ENCODE measurements at places on chromosomes 2 and 18. TPM values are rescaled to one million over a fixed set of nuclear protein-coding genes. Genes with fewer than 3 reads are reported as not detected.

DNA sequence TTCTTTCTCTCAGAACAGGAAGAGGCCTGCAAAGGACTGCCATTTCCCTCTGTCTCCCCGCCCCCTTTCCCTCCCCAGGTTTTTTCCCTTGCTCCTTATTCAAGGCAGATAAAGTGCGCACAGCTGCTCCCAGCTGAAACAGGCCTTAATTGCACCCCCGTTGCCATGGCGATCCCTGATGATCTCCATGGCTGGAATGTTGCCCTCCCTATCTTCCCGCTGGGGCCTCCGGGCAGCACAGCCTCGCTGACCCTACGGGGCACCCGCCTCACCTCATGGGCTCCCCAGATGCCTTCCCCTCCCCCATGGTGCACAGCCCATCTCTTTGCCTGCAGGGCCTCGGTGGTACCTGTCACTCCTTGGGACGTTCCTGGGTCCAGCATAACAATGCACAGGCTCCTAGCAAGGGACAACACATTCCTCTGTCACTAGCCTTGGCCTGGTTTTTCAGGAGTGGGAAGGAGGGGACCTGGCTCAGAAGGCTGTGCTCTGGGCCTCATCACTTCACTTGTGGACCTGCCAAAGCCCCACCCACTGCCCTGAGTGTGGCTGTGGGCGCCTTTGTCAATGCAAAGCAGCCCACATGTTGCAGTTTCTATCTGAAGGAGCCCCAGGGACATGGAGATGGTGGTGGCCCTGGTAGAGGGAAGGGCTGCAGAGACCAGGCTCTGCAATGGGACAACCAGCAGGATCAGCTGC, 115.0 kb downstream of the CELF4 start:
- no peak overlapping the region for H3K27ac ChIP-seq
- no peaks in the 10 kb centered on the region for H3K36me3 ChIP-seq
- no peaks in the 10 kb centered on the region for H3K27me3 ChIP-seq
- no peaks in the 10 kb centered on the region for H3K4me1 ChIP-seq
- DNase-seq, result peak; percentile 92

C18orf54 gene
- polyA plus RNA-seq, result 0.79 TPM

GRCh38 chr2:82913566-82913965, 1545.5 kb downstream of the SUCLG1 start:
- no peaks in the 10 kb centered on the region for H3K4me1 ChIP-seq
- no peak overlapping the region for H3K4me3 ChIP-seq
- H3K27ac ChIP-seq, result no peak overlapping the region
- H3K36me3 ChIP-seq, result no peaks in the 10 kb centered on the region
- no peaks in the 10 kb centered on the region for H3K27me3 ChIP-seq
- no peak for DNase-seq

DNA sequence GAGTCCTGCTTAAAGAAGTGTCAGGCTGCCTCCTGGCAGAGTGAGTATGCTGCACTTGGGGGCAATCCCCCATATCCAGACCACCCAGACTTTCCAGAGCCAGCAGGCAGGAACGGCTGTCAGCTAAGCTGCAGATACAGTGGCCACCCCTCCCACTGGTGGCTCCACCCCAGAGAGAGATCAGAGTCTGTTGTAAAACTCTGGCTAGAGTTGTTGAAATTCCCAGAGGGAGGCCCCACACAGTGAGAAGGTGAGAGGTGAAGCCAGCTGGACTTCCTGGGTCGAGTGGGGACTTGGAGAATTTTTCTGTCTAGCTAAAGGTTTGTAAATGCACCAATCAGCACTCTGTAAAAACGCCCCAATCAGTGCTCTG, 533.8 kb upstream of the ACVR2A start:
- H3K27me3 ChIP-seq, result no peaks in the 10 kb centered on the region
- no peak overlapping the region for H3K27ac ChIP-seq

GRCh38 chr2:66696886-66697285, 262.0 kb downstream of the MEIS1 start:
- H3K27me3 ChIP-seq, result no peaks in the 10 kb centered on the region
- no peak overlapping the region for H3K27ac ChIP-seq
- no peak for DNase-seq

- H3K27me3 ChIP-seq, result peaks cover 17% of the 10 kb centered on the region
- DNase-seq, result no peak
- H3K36me3 ChIP-seq, result no peaks in the 10 kb centered on the region
- peaks cover 26% of the 10 kb centered on the region for H3K4me1 ChIP-seq
- no peak overlapping the region for H3K27ac ChIP-seq
- no peak overlapping the region for H3K4me3 ChIP-seq
These were observed 2.8 kb upstream of the KCTD1 start for GRCh38 chr18:26550998-26551694.

DNA sequence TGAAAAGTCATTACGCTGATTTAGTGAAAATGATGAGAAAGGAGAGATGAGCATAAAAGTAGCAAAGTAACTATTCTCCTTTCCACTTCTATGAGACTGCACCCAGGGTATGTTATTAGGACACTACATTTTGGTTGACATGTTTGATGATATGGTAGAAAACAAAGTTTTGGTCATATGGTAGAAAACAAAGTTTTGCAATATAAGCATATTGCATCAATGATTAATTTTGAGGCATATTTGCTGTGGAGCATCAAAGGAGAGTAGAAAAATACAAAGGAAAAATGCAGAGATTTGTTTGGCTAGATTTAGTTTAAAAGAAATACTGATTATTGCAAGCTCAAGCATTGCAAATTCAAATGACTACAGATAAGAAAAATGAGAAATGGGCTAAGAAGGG, 182.1 kb downstream of the KCNH7 start:
- no peaks in the 10 kb centered on the region for H3K4me1 ChIP-seq
- no peaks in the 10 kb centered on the region for H3K27me3 ChIP-seq
- no peak overlapping the region for H3K27ac ChIP-seq
- H3K36me3 ChIP-seq, result no peaks in the 10 kb centered on the region
- DNase-seq, result no peak
- no peak overlapping the region for H3K4me3 ChIP-seq

SFTPB gene
- polyA plus RNA-seq, result 0.58 TPM

RSAD2 gene
- 1.1 TPM for polyA plus RNA-seq

DNA sequence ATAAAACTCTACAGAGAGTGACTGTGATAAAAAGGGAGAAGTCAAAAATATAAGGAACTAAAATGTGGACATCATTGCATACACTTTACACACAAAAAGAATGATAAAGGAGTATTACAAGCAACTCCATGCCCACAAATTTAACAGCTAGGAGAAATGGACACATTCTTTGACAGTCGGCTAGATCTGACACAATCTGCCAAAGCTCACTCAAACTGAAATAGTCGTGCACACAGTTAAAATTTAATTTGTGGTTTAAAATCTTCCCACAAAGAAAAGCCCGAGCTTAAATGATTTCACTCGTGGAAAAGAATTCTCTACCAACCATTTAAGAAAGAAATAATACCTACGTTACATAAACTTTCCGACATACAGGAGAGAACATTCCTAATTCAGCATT, 132.4 kb downstream of the ZAP70 start:
- no peak overlapping the region for H3K27ac ChIP-seq
- DNase-seq, result no peak
- no peaks in the 10 kb centered on the region for H3K27me3 ChIP-seq
- no peak overlapping the region for H3K4me3 ChIP-seq
- peaks cover 7% of the 10 kb centered on the region for H3K36me3 ChIP-seq

MC2R gene
- polyA plus RNA-seq, result not detected

DNA sequence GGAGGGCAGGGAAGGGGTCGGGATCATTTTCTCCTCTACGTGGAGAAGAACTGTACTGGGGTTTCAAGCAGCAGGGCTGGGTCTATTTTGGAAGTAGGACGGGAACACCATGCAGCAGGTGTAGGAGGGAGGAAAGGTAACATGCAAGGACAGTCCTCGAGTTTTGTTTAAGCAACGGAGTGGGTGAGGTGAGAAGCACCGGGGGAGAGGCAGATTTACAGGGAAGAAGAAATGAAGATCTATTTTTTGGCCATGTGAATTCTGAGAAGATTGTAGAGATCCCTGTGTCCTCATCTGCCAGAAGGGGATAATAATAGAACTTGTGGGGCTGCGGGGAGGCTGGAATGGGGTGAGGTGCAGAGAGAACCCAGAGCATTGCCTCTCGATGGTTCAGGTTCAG, 85.6 kb downstream of the INPP5D start:
- H3K36me3 ChIP-seq, result peaks cover 8% of the 10 kb centered on the region
- no peaks in the 10 kb centered on the region for H3K4me1 ChIP-seq
- DNase-seq, result no peak
- H3K4me3 ChIP-seq, result no peak overlapping the region
- no peak overlapping the region for H3K27ac ChIP-seq

GRCh38 chr2:175793648-175794047, 208.4 kb downstream of the LNPK start:
- no peaks in the 10 kb centered on the region for H3K36me3 ChIP-seq
- H3K4me1 ChIP-seq, result no peaks in the 10 kb centered on the region
- no peaks in the 10 kb centered on the region for H3K27me3 ChIP-seq
- H3K27ac ChIP-seq, result no peak overlapping the region

DNA sequence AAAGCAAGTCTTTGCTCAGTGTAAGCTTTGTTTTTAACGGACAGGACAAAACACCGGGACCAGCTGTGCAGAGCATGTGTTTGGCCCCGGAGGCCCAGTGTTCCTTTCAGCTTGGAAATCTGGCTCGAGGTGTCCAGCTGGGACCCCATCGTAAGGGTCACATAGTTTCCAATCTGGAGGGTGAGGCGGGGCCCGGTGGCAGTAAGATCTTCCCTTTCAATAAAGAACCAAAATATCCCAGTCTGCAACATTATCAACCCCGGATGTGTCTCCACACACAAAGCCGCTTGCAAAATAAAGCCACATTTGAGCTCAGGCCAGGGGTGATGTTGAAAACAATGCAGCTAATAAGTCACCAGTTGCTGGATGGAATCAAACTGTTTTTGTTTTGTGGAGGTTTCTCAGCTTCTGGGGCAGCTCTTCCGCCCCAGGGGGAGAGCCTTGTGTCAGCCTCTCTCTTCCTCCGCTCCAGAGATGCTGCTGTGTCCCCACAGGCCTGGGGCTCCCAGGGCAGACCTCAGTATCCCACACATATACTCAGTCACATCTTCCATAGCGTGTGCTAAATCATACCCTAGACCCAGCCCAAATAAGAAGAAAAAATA, 138.6 kb upstream of the GLI2 start:
- DNase-seq, result no peak
- no peaks in the 10 kb centered on the region for H3K36me3 ChIP-seq
- no peaks in the 10 kb centered on the region for H3K27me3 ChIP-seq
- H3K4me3 ChIP-seq, result no peak overlapping the region
- no peak overlapping the region for H3K27ac ChIP-seq
- no peaks in the 10 kb centered on the region for H3K4me1 ChIP-seq

DNA sequence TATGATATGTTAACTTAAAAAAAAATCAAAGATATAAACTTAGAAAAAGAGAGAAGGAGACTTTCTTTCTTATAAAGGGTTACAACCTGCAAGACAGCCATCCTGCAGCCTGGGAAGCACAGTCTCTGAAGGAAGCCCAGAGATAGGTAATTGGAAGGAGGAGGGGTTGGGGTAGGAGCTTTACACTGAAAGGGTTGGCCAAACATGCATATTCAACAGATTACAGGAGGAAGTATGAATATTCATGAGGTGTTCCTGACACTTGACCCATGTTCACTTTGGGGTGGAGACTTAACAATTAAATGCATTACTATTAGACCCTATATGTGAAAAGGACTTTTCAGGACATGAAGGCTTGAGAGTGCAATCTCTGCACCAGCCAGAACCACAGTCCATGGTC, 71.7 kb upstream of the CDH2 start:
- H3K27ac ChIP-seq, result no peak overlapping the region
- H3K36me3 ChIP-seq, result no peaks in the 10 kb centered on the region
- no peaks in the 10 kb centered on the region for H3K4me1 ChIP-seq
- H3K27me3 ChIP-seq, result no peaks in the 10 kb centered on the region
- no peak for DNase-seq
- H3K4me3 ChIP-seq, result no peak overlapping the region

DNA sequence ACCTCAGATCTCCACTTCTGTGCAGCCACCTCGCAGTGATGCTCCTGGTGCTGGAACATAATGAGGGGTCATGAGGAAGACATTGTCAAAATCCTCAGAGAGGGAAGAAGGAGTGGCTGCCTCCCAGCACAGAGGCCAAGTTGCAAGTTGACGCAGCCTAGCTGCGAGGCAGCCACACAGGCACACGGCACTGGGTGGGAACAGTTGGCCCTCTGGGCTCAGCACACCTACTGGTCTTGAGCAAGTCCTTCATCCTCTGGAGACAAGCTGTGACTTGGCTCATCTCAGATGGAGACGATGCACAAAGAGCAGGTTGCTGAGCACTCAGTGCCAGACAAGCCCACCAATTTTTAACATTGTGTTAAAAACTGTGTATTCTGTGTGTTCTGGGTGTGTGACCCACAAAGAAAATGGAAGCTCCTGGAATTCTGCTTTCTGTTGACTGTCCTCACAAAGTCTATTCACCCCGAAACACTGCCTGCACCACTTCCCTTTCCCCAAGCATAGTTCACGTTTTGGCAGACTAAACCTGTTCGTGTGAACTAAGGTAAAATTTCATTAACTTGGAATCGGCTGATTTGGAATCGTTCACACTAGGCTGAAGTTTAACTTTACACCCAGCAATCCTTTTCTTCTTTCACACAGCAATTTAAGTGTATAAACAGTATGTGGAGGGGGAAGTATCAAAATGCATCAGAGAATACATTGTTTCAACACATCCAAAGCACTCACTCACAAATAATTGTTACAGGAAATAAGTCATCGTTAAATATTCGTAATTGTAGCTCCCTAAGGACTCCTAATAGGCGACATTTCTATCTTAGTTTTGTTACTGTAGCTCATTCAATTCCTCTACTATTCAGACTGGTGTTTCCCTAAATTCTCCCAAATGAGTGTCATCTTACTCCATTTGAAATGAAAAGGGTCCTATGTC, 266.6 kb upstream of the ID2 start:
- no peak for DNase-seq
- no peaks in the 10 kb centered on the region for H3K36me3 ChIP-seq
- no peaks in the 10 kb centered on the region for H3K27me3 ChIP-seq
- H3K27ac ChIP-seq, result no peak overlapping the region
- H3K4me1 ChIP-seq, result peaks cover 56% of the 10 kb centered on the region

GRCh38 chr2:589281-590130, 87.7 kb downstream of the TMEM18 start:
- no peaks in the 10 kb centered on the region for H3K4me1 ChIP-seq
- no peak overlapping the region for H3K4me3 ChIP-seq
- H3K27ac ChIP-seq, result no peak overlapping the region
- H3K36me3 ChIP-seq, result no peaks in the 10 kb centered on the region
- H3K27me3 ChIP-seq, result no peaks in the 10 kb centered on the region

- H3K4me3 ChIP-seq, result no peak overlapping the region
- H3K36me3 ChIP-seq, result peaks cover 21% of the 10 kb centered on the region
- DNase-seq, result no peak
- no peaks in the 10 kb centered on the region for H3K27me3 ChIP-seq
- H3K4me1 ChIP-seq, result no peaks in the 10 kb centered on the region
These were observed 6.5 kb downstream of the NAGK start for GRCh38 chr2:71074893-71075395.

FKBP7 gene
- polyA plus RNA-seq, result 7.8 TPM
